ENCODE measurements at places on chromosomes 6 and 20.

GRCh38 chr6:137776786-137777686, 90.0 kb upstream of the TNFAIP3 start:
- DNase-seq, result peak; percentile 22

- no peak for DNase-seq
Observed at GRCh38 chr6:101208152-101208551, 185.4 kb upstream of the GRIK2 start.

DNA sequence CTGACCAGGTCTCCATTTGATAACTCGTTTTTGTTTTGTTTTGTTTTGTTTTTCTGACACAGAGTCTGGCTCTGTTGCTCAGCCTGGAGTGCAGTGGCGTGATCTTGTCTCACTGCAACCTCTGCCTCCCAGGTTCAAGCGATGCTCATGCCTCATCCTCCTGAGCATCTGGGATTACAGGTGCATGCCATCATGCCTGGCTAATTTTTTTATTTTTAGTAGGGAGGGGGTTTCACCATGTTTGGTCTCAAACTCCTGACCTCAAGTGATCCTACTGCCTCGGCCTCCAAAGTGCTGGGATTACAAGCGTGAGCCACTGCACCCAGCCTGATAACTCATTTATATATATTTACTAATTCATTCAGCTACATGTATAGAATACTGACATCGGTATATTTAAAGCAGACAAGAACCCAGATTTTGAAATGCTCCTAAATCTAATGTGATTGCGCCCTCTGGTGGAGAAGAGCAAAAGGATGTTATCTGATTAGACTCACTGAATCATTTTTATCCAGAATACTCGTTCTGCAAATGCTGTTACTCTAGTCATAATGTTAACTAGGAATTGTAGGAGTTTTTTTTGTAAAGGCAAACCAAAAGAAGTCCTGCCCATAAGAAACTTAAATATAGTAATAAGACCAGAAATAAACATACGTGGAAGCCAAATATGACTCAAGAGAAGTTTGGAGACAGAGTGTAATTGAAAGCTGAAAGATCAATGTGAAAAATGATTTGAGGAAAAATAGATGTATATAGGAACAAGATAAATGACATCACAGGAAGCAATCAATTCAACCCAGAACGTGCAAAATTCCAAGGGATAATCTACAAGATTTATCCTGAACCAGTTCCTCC, 5.3 kb upstream of the COL12A1 start:
- peak; percentile 77 for DNase-seq

GRCh38 chr20:37137547-37137946, 41.6 kb upstream of the RPN2 start:
- DNase-seq, result no peak

DNA sequence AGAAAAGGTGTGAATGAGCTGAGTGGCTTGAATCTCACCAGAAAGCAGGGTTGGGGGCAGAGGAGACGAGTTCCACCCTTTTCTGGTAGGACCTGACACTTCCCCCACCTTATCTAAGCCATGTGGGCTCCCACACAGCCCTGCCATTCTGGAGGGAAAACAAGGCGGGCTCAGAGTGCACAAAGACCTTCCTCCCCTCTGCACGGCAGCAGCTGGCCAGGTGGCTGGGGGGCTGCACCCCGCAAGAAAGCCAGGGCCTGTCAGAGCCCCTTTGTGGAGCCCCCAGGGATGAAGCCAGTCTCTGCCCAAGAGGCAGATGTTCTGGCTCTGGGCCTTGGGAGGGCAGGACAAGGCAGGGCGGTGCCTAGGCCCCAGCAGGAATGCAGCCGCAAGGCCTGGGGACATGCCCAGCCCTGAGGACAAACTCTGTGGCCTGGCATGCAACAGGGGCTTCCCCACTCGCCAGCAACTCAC, 48.4 kb upstream of the DSN1 start:
- DNase-seq, result peak; percentile 70

All from astrocyte of the hippocampus (primary cell).